T-helper 17 cell (primary cell): ENCODE measurements at places on chromosomes 1 and 21.

DNA sequence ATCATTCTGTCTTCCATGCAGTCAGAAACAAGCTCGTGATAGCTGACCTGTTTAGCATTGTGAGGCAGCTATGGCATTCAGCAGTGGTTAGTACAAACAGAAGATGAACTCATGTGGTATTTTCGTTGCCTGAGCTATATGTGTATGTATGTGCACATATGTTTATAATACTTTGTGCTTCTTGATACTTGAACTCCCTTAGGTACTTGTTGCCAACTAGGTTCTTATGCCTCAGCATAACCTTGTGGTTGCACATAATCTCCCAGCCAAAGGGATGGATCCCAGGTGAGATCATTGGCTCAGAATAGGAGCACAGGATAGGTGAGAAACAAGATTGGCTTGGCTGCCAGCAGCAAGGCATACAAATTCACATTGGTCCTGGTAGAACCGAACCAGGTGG is 86.1 kb downstream of the VPS26C start:
- no peak for DNase-seq

- no peak for DNase-seq
Observed at GRCh38 chr1:100441651-100442050, 89.3 kb downstream of the CDC14A start.

GRCh38 chr21:44814498-44815023 is 3.3 kb downstream of the SUMO3 start:
- DNase-seq, result no peak

DNA sequence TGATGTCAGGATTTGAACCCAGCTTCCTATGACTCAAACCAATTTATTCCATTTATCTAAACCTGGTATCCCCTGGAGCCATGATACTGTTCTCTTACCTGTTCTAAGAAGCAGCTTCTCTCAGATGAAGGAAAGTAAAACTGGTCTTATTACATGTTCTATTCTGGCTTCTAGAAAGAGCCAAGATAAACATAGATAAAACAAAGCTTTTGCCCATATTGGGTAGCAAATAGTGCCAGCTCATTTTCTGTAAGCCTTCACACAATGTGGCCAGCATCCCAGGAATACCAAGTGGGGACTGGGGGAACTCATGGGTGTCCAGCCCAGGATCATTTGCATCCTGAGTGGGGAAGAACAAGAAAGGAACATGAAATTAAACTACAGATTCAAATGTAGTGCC is 53.5 kb upstream of the EPHA8 start:
- DNase-seq, result no peak

DNA sequence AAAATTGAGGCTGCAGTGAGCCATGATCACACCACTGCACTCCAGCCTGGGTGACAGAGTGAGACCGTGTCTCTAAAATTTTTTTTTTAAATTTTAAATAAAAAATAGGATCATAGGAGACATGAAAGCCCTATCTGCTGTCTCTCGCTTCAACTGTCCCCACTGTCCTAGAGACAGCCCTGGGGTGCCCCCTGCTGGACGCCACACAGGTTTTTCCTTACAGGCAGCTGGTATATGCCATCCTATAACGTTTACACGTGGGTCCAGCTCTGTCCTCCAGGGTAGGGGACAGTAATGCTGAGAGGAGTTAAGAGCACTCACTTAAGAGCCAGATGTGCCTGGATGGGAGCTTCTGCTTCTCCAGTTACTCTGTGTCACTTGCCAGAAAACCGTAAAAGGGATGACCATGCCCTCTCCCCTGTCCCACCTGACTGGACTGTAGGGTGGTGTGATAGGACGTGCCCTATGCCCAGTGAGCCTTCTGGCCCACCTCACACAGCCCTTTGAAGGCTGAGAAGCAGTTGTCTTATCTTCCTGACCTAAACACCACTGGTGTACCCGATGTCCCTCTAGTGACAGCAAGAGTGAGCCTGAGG is 8.5 kb downstream of the FBXO2 start:
- peak; percentile 62 for DNase-seq

GRCh38 chr1:248243204-248243603 is 12.0 kb downstream of the OR2M4 start:
- DNase-seq, result no peak

DNA sequence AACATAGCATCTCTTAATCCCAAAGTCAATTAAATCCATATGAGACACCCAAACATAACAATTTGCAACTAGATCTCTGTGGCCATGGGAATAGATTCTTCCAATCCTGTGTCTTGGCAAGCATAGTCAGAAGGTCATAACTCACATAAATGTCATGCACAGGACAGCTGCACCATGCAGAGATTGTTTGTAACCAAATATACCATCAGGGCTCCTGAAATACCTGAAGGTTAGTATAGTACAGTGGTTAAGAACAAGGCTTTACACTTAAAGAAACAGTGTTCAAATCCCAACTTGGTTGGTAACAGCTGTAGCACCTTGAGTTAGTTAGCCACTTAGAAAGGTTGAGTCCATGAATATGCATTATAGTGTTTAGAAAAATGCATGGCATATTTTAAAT is 82.6 kb upstream of the CCDC190 start:
- DNase-seq, result no peak
